ENCODE measurements at places on chromosomes 5 and 9.

DNA sequence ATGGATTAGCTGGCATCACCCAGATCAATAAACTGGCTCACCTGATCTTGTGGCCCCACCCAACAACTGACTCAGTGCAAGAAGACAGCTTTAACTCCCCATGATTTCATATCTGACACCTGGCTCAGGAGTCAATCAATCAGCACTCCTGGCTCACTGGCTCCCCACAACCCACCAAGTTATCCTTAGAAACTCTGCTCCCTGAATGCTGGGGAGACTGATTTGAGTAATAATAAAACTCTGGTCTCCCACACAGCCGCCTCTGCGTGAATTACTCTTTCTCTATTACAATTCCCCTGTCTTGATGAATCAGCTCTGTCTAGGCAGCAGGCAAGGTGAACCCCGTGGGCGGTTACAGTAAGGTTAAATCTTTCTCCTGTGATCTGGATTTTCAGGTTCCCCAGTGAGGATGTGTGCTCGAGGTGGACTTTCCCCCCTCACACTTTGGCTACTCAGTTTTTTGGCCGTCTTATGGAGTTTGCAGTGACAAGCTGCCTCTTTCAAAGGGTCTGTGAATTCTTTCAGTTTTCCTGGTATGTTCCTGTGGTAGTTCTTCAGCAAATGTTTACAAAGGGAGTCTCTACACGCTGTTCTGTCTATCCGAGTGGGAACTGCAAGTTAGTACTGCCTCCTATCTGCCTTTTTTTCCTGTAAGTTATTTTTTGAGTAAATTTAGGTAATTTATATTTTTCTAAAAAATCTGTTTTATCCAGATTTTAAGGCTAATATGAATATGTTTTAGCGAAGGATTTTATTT, 500.2 kb upstream of the NUDT12 start:
- no peak for DNase-seq

GRCh38 chr5:138901716-138902115, 26.6 kb upstream of the LRRTM2 start:
- no peak for DNase-seq

GRCh38 chr9:35682520-35683315, 7.0 kb downstream of the TPM2 start:
- DNase-seq, result no peak

DNA sequence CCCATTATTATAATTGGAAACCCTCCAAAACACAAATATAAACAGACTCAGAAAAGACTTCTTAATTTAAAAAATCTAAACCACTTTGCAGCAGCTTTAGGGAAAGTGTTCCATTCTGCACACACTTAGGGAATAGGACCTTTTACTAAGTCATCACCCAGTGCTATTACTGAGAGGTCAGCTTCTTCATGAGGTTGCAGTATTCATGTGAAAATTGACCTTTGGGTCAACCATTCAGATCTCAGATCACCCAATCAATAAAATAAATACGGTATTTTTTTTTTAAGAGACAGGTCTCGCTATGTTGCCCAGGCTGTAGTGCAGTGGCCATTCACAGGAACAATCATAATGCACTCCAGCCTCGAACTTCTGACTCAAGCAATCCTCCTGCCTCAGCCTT, 21.8 kb downstream of the NR6A1 start:
- DNase-seq, result no peak

- DNase-seq, result peak; percentile 87
Measured at GRCh38 chr9:16417161-16417560, 453.3 kb downstream of the BNC2 start.

DNA sequence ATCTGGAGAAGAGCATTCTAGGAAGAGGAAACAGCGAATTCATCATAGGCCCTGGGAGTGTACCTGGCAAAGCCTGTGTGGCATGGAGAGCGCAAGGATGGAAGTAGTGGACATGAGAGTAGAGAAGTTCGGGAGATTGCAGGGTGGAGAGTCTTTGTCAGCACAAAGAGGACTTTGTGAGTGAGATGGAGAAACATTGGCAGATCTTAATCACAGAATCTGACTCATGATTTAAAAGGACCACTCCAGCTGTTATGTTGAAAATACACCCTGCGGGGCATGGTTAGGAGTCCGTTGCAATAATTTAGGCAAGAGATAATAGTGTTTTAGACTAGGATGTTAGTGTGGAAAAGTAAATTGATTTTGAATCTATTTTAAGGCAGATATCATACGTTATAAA, 116.9 kb downstream of the HACD4 start:
- DNase-seq, result no peak

GRCh38 chr9:37339923-37340322, 82.6 kb upstream of the GRHPR start:
- no peak for DNase-seq

DNA sequence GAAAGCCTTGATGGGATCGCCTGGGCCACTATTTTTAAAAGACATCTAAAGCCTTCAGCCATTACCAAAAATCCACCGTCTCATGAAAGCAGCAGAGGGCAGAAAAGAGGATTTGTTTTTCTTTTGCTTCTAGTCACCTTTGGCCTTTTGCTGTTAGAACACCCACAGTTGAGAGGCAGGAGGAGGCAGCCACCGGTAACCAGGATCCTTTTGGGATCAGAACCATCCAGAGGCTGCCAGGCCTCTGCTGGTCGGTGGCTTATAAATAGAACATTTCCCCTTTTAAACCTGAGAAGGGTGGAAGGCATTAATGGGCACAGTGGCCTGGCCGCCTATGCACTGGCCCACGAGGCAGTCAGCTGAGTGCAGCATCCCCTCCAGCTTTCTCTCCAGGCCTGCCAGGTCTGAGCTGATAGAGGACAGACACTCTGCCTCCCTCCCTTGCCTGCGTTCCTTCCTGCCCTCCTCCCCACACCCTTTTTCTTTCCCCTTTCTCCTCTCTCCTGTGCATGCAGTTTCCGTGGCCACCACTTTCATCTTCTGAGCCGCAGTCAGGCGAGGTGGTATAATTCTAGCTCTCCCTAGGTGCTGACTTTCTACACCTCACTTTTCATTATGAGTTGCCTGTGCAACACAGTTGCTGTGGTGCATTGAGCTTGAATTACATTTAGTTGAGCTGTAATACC, 253.4 kb downstream of the ARHGAP26 start:
- DNase-seq, result no peak

GRCh38 chr5:170894665-170895064, 32.8 kb downstream of the RANBP17 start:
- DNase-seq, result no peak

GRCh38 chr9:72207278-72207677, 58.0 kb downstream of the GDA start:
- no peak for DNase-seq

GRCh38 chr9:76744336-76744735, 19.9 kb upstream of the PCA3 start:
- DNase-seq, result no peak

- DNase-seq, result no peak
Measured at GRCh38 chr5:11364531-11364930, 539.7 kb downstream of the CTNND2 start.

DNA sequence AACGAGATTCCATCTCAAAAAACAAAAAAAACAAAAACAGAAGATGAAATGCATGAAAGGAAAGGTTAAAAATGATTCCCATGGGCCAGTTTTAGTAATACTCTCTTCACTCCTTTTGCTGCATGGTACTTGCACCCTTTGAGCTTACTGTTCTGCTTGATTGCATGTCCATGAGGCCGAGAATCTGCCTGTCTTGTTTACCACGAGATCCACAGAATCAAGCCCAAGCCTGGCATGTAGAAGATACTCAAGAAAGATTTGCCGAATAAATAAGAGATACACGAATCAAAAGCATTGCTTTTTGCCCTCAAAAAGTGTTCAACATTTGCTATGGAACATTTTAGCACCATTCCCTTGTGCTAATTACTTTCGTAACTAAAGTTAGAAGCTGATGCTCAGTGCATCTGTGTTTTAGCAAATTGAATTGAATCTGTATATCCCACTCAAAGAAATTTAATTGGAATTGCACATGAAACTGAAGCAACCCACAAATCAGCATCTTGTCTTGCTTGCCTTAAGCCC, 1.1 kb downstream of the FAXDC2 start:
- DNase-seq, result no peak

- no peak for DNase-seq
Measured at GRCh38 chr5:154977409-154977808, 36.1 kb upstream of the KIF4B start.

DNA sequence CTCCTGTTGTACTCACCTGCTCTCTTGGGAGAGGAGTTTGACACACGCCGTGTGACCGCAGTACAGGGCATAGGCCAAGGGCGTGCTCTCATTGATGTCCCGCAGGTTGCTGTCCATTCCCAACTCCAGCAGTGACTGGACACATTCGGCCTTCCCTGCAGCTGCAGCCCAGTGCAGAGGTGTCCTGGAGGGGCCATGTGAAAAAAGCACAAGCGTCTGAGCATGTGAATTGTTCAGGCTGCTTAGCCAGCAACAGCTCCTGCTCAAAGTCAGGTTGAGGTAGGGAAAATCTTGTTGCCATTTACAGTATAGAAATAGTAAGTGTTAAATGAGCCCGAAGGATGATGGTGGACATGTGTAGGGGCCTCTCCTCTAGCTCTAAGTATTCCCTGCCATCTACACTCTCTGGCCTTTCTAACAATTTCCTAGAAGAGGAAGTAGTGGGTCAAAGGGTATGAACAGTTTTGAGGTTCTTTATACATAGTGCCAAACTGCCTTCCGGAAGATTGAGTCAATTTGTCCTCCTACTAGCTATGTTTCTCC, 116.5 kb downstream of the ANKRD55 start:
- no peak for DNase-seq

GRCh38 chr9:99235069-99235468, 13.0 kb downstream of the SEC61B start:
- DNase-seq, result no peak

DNA sequence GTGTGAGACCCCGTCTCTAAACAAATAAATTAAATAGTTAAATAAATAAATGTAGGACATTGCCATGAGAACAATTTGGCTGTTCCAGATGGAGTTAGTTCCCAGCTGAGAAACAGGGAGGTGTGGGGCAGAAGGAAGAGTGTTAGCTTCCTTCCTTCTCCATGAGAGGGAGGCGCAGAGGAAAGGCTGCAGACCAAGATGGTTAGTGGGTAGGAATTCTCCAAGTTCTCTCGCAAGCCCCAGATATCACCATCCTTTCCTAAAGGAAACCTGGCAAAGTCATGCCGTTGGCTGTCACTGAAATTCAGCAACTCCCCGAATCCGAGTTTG, 33.1 kb upstream of the RAB14 start:
- no peak for DNase-seq

DNA sequence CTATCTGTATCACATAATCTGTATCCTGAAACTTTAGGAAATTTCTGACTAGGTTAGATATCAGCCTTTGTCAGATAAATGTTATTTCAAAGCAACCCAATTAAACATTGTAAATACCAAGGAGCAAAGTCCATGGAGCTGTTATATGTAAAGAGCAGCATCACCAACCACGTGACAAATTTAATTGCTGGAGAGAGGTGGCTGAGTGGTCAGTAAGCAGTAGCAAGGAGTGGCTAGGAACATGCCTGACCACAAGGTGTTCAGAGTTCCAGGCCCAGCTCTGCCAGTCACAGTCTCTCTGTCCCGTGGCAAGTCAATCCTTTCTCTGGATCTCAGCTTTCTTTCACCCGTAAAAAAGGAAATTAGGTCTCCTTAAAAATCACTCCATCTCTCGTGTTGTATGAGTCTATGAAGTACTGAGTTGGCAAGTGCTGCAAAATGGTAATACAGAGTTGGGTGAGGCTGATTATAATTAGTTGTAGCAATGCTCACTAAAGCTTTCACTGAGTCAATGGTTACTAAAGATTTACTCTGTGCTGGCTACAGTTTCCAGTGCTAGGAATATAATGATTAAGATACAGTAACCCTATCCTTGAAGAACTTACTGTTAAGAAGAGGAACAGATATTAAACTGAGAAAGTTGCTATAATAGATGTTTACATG, 166.1 kb downstream of the GNAQ start:
- DNase-seq, result no peak

DNA sequence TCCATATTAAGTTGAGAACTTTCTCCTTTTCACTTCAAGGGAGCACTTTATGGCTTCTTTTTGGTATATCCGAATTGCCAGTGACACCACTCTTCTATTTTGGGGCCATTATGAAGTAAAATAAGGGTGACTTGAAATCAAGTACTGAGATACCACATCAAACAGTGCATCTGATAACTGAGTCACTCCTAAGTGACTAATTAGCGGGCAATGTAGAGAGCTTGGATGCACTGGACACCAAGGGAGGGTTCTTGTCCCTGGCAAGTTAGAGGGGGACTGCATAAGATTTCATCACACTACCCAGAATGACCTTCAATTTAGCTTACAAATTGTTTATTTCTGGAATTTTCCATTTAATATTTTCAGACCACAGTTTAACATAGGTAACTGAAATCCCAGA, 813.9 kb upstream of the CDH10 start:
- no peak for DNase-seq

- DNase-seq, result no peak
Measured at GRCh38 chr9:90019626-90020025, 414.8 kb downstream of the GADD45G start.

GRCh38 chr5:1297243-1297642, 2.4 kb upstream of the TERT start:
- no peak for DNase-seq

- DNase-seq, result no peak
Measured at GRCh38 chr5:180072556-180072955, 997 bp upstream of the RNF130 start.

DNA sequence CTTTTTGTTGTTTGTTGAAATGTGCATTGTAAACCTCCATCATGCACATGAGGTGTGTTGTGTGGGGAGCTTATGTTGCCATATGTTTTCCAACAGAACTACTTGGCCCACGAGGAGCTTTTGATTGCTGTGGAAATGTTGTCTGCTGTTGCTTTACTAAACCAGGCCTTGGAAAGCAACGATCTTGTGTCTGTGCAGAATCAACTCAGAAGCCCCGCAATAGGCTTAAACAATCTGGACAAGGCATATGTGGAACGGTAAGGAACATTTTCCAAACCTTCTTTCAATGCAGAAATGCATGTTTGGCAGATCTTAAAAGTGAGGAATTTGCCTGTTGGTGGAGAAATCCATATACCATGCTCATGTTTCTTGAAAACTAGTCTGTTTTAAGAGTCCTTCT, 22.5 kb downstream of the F2RL2 start:
- no peak for DNase-seq

DNA sequence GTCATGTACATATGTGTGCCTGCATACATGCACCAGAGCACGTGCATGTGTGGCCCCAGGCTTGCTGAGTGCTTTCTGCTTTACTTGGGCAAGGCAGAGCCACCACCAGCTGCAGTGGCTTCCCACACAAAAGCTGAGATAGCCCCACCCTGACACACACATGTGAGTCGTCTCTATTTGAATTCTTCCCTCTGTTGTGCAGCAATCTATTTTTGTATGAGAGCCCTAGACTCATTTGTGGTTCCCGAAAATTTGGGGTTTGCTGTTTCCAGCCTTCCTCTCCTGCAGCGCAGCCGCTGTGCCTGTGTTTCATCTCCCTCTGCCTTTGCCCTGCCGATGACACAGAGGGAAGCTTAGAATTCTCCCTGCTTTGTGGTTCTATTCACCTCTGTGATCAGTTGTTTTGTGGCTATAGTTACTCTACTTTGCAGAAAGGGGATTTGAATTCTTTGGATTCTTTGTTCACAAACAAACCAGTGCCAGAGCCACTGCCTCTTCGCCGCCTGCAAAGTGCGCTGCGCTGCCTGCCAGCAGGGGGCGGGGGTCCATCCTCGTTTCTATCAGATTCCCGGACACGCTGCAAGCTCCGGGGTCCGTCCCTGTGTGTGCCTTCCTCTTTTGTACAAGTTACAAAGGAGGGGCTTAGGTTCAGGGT, 95.8 kb upstream of the DAP start:
- peak; percentile 92 for DNase-seq
